ENCODE measurements at places on chromosomes 3 and 15. TPM values are rescaled to one million over a fixed set of nuclear protein-coding genes. Genes with fewer than 3 reads are reported as not detected.

SPRED1 gene
- total RNA-seq, result 7.3 TPM

CD96 gene
- total RNA-seq, result 0.32 TPM

GRCh38 chr3:60948488-60948887, 302.8 kb downstream of the FHIT start:
- DNase-seq, result no peak

C3orf33 gene
- total RNA-seq, result 7.3 TPM

SLCO2A1 gene
- total RNA-seq, result 11.6 TPM

EFCAB12 gene
- not detected for total RNA-seq

DNA sequence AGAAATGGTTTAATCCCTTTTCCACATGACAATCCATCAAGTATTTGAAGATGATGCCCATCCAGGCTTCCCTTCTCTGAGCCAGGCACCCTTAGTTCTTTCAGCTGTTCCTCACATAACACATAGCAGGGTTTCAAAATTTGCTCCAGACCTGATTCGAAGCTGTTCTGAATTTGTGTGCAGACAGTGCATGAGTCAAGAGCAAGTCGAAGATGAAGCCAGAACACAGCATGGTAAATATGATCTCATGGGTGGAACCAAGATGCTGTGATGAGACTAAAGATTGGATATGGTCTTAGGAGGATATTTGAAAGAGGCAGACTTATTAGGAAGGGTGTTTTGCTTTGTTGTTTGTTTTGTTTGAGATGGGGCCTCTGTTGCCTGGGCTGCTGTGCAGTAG, 32.6 kb upstream of the PDE8A start:
- no peak for DNase-seq

- DNase-seq, result no peak
Measured at GRCh38 chr15:76812381-76812780, 92.8 kb downstream of the SCAPER start.

- DNase-seq, result no peak
Measured at GRCh38 chr3:136151219-136151618, 44.9 kb downstream of the MSL2 start.

SLC22A14 gene
- total RNA-seq, result not detected

ULK3 gene
- total RNA-seq, result 47.5 TPM

DNA sequence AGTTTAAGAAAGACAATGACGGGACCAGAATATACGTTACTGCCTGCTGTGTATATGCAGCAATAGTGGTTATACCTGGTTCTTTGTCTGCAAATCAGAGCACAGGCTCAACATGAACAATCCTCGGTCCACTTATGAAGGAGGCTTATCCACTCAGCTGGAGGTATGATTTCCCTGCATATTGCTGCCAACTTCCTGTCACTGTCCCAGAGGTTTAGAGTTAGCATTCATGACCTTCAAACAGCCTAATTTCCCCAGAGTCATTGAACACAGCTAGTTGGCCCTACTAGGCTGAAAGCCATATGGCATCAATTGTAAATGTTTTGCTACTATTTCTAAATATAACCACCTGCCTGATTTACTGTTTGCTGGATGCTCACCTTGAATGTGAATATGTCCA, 224.9 kb upstream of the ZNF717 start:
- DNase-seq, result no peak

GRCh38 chr15:65837301-65838294, 31.7 kb upstream of the RAB11A start:
- DNase-seq, result no peak

- no peak for DNase-seq
Measured at GRCh38 chr3:140719841-140720614, 42.2 kb downstream of the TRIM42 start.

- no peak for DNase-seq
Measured at GRCh38 chr3:119628390-119628789, 30.7 kb downstream of the PLA1A start.

DNA sequence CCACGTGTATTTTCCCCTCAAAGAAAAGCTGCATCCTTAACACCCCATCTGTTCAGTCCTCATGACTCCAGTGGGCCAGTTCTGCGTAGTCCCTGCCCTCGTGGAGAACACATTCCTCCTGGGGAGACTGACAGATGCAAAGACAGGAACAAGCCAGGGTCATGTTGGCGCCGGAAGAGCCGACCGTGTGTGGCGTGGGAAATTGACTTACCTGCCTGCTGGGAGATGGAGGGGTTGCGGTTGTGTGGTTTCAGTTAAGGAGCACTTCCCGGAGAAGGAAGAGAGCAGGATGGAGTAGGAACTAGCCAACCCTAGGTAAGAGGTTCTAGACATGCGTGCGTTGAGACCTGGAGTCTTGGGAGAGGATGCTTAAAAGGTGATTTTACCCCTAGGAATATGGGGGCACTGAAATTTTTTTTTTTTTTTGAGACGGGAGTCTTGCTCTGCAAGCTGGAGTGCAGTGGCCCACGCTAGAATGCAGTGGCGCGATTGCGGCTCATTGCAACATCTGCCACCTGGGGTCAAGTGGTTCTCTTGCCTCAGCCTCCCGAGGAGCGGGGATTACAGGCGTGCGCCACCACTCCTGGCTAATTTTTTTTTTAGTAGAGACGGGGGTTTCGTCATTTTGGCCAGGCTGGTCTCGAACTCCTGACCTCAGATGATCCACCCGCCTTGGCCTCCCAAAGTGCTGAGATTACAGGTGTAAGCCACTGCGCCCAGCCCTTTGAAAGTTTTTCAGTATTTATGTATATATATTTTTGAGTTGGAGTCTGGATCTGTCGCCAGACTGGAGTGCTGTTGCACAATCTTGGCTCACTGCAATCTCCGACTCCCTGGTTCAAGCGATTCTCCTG, 1.4 kb downstream of the VHL start:
- DNase-seq, result peak; percentile 30

SYNM gene
- total RNA-seq, result 329 TPM

GRCh38 chr15:63939531-63940130, 105.9 kb upstream of the HERC1 start:
- DNase-seq, result peak; percentile 51

DNA sequence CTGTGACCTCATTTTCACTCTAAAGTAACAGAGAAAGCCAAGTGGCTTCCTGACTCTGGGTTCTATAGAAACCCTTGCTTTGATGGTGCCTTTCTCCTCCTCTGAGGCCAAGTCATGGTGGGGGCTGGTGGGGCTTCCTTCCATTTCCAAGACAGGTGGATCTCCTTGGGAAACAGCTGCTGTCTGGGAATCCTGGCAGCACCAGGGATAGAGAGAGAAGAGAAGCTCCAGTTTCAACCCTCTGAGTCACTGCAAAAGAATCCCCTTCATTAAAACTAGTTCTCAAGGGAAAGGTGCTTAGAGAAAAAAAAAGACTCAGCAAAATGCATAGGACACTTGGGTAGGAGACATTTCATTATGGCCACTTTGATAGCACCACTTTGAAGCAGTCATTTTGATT, 614.4 kb downstream of the FHIT start:
- no peak for DNase-seq

Data from left ventricle myocardium superior (tissue), 1 donor.